ENCODE measurements at places on chromosomes 3 and 15. TPM values are rescaled to one million over a fixed set of nuclear protein-coding genes. Genes with fewer than 3 reads are reported as not detected.

The PTPN9 gene
- 26.1 TPM for total RNA-seq

The CCR9 gene
- not detected for total RNA-seq

The HERC2 gene
- total RNA-seq: 43.9 TPM

The SCN11A gene
- not detected for total RNA-seq

The ZKSCAN7 gene
- total RNA-seq: 8.6 TPM

The MESP2 gene
- total RNA-seq: 0.30 TPM

The KLF15 gene
- not detected for total RNA-seq

The STXBP5L gene
- 2.7 TPM for total RNA-seq

The GOLGA6L7 gene
- total RNA-seq: not detected

The CNTN3 gene
- total RNA-seq: 0.97 TPM
